CD14-positive monocyte (primary cell): ENCODE measurements at places on chromosomes 3 and 15. TPM values are rescaled to one million over a fixed set of nuclear protein-coding genes. Genes with fewer than 3 reads are reported as not detected.

GRCh38 chr15:36271048-36271447 lies 308.4 kb upstream of the CDIN1 start:
- no peak for DNase-seq

- no peak for DNase-seq
These were observed 25.9 kb downstream of the TRIM71 start for GRCh38 chr3:32843510-32844321.

DNA sequence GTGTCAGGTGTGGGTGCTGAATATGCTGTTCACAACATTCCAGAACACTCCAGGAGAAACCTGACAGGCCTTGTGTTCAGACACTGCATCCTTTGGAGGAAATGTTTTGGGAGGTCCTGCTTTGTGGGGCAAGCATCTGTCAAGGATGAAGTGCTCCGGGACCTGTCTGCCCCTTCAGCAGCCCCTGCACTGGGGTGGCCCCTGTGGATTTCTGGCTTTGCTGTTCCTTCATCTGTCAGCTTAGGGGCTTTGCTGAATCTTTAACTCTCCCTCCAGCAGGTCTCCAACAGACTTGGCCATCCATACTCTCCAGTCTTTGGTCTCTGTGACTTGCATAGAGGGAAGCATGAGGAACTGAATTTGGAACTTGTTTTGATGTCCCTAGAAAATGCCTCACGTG lies 3.1 kb downstream of the PRR23E start:
- no peak for DNase-seq

The LRRC34 gene
- polyA plus RNA-seq, result 0.17 and 0.43 TPM in 2 replicates

- no peak for DNase-seq
These were observed 52.2 kb downstream of the PLXNA1 start for GRCh38 chr3:127034990-127035652.

GRCh38 chr3:28008235-28008634 lies 233.2 kb upstream of the CMC1 start:
- no peak for DNase-seq

GRCh38 chr3:17258823-17259436 lies 374.2 kb downstream of the PLCL2 start:
- DNase-seq, result peak; percentile 6

DNA sequence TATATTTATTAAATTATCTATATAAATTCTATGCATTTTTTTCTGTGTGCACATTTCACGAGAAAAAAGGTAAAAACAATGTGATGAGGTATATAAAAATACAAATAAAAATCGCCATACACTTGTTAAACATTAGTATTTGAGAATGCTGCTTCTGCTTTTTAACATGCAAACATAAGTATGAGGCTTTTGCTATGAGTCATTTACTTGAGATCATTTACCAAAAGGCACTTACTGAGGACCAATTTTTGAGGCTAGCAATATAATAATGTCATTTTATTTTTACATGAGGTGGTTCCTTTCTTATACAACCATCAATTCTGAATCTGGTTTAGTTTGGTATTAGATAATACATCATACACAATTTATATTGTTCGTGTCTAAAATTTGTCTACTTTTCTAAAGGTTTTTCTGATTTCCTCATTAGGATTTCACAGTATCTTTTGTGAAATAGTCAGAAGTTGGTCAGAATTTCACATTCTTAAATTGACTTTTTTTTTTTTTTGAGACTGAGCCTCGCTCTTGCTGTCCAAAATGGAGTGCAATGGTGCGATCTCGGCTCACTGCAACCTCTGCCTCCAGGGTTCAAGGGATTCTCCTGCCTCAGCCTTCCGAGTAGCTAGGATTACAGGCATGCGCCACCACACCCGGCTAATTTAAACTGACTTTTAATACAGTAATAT lies 25.6 kb downstream of the DCUN1D1 start:
- peak; percentile 20 for DNase-seq

DNA sequence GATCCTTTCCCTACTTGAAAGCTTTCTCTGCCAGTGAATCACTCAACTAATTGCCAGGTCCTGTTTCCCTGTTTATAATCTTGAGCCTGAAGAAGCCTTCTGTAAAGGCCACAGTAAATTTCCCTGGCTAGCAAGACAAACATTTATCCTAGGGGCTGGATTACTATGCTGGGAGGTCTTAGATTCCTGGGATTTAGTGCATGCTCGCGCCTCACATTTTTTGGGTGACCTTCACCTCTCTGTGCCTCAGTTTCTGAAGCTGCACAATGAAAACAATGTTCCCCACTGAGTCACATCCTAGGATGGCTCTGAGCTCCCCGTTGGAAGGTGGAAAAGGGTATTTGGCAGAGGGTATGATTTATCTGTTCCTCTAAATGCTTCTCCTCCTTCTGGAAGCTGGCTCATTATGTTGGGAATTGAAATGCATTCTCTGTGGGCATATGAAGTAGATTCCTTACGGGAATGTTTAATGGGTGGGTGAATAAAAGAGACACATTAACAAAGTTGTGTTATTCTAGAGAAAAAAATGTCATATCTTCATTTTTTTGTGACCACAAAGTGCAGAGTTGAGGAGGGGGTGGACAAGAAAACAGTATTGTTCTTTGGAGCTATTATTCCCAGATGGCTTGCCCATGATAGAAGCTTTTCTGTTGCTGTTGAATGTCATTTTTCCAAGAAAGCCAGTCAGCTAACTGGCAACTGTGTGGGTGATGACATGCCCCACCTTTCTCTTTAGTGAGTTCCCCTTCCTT lies 32.4 kb downstream of the LSM3 start:
- no peak for DNase-seq

DNA sequence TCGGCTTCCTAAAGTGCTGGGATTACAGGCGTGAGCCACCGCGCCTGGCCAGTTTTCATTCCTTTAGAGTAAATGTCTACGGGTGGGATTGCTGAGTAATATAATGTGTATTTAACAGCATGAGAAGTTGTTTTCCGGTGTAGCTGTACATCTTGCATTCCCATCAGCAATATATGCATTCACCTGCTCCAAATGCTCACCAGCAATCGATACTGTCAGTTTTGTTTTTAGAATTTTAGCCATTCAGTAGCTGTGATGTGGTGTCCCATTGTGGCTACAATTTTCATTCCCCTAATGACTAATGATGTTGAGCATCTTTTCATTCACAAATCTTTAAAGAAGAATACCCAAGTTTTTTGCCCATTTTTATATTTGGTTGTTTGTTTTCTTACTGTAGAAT lies 134.8 kb upstream of the RGMA start:
- DNase-seq, result no peak

GRCh38 chr3:3951501-3951900 lies 152.3 kb downstream of the LRRN1 start:
- DNase-seq, result no peak

DNA sequence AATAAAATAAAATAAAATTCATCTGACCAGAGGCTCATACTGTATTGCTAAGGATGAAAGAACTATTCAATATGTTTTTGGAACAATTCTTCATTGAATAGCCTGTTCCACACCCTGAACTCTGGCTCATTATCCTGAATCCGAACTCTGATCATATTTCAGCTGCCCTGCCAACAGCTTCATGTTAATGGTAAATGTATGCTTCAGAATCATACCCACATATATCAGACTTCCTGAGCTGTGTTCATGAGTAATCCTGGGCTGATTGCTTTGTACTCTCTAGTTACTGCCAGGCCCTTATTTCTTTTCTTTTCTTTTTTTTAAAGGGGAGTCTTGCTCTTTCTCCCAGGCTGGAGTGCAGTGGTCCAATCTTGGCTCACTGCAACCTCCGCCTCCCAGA lies 11.8 kb downstream of the INO80 start:
- no peak for DNase-seq

The PLA1A gene
- polyA plus RNA-seq, result not detected

The ITIH3 gene
- polyA plus RNA-seq, result not detected

The RABL3 gene
- polyA plus RNA-seq, result 11.5 TPM

GRCh38 chr3:83523470-83524073 lies 1435.2 kb upstream of the CADM2 start:
- no peak for DNase-seq

DNA sequence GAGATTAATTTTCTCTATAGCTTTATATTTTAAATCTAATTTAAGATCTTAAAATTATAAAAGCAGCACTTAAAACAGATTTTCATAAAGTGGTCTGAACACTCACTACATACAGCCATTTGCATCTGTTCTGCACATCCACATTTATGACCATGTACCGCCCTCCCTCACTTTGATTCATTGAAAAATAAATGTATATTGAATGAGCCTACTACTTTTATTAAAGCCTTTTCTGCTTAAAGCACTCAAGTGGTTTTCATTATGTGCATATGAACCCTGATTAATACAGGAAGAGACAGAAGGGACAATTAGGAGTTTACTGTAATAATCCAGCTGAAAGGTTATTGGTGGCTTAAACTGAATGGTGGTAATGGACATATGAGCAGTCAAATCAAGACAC lies 129.4 kb downstream of the DLG1 start:
- DNase-seq, result no peak

DNA sequence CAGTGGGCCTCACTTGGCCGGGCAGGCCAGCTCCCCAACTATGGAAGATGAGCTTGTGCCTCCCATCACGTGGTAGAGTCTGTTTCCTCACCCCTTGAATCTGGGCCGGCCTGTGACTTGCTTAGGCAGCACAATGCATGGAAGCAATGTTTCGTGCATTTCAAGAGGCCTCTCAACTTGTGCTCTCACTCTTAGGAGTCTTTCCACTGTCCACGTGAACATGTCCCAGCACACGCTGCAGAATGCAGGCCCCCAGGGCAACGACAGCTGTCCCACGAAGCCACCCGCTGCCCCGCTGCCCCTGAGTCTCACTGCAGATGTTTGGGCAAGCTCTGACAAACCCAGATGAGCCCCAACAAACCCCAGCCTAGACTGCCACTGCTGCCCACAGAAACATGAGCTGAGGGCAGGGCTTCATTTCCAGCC lies 27.2 kb upstream of the SLC41A3 start:
- no peak for DNase-seq

DNA sequence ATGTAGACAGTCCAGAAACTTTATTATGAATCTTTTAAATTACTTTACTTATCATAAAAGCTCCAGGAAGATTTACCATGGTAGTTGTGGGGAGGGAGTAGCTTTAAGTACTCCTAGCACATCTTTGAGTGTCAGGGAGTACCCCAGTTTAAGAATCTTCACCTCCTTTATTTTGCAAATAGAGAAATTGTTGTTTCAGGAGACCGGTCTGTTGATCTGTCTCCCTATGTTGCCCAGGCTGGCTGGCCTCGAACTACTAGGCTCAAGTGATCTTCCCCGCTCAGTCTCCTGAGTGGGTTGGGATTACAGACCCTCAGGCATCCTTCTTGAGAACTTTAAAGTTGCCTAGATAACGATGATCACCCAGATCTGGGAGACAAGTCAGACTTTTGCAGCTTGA lies 11.1 kb downstream of the FXR1 start:
- no peak for DNase-seq

The ZPLD1 gene
- not detected for polyA plus RNA-seq

The FGF7 gene
- polyA plus RNA-seq, result not detected
